ENCODE measurements at places on chromosomes 2 and 18. TPM values are rescaled to one million over a fixed set of nuclear protein-coding genes. Genes with fewer than 3 reads are reported as not detected.

Gene GULP1
- polyA plus RNA-seq: 113 TPM

Gene NEU2
- not detected for polyA plus RNA-seq

DNA sequence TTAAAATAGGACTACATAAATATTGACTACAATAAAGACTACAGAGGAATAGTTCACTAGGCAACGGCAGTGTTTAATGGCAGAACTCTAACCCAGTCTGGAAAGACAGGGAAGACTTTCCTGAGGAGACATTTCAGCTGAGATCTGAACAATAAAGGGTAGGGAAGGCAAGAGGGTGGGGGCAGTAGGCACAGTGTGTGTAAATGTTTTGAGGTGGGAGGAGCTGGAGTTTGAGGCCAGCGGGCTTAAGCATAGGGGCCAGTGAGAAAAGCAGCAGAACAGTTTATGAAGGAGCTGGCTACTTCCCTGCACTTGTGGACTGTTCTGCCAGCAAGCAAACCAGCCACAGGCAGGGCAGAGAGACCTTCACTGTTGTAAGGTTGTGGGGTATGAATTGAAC lies 76.6 kb upstream of the UGP2 start:
- no peak for DNase-seq

- DNase-seq: no peak
Observed at GRCh38 chr2:21910832-21911507, 787.2 kb downstream of the TDRD15 start.

Data from right lung (tissue), 10 donors.